Stimulated activated CD4-positive, alpha-beta T cell treated with anti-CD3 and anti-CD28 coated beads, Interleukin-4, amount 100 ng/mL, for 1 hour (primary cell): ENCODE measurements at places on chromosomes 3 and 15.

DNA sequence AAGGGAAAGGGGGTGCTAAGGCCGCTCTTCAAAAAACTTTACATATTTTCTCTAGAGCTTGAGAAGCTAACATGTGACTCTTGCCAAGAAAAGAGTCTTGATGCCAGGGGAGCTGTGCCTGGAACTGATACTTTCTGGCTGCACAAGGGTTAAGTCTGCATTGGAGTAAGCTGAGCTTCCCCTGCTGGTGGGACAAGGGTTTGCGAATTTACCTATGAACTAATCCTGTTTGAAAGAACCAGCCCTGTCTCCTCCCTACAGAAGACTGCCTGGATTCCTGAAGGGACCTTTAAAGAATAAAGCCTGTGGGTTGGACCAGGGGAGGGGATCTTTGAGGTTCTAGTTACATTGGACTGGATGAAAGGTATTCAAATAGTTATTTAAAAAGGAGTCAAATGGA lies 58.3 kb upstream of the EPHA3 start:
- no peak for DNase-seq

DNA sequence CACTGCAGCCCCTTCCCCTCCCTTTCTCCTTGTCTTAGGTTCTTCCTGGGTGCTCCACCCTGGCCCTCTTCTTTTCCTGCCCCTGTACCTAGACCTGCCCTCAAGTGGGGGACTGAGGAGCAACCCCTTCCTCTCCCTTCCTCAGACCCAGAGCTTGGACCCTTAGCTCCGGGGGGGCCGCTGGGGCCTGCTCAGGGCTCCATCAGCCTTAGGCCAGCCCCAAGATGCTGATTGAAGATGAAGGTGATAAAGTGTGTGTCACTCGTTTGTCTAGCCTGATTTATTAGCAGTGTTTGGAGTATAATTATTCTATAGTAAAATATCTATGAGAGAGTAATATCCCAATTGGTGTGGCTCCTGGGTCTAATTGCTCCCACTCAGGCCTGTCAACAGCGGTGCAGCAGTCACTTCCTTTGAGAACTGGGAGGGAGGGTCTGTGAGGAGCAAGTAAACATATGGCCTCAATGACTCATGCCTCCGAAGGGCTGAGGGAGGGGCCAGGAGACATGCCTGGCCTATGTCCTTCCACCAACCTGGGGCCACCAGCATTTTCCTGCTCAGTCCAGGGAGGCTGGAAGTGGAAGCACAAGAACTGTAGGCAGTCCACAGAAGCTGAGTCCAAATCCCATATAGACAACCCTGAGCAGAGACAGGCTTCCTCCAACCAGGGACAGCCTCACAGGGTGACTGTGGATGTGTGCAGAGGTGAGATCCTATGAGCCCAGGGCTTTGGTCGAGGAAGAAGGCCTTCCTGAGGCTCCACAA lies 123.2 kb downstream of the DNAJB8 start:
- no peak for DNase-seq

DNA sequence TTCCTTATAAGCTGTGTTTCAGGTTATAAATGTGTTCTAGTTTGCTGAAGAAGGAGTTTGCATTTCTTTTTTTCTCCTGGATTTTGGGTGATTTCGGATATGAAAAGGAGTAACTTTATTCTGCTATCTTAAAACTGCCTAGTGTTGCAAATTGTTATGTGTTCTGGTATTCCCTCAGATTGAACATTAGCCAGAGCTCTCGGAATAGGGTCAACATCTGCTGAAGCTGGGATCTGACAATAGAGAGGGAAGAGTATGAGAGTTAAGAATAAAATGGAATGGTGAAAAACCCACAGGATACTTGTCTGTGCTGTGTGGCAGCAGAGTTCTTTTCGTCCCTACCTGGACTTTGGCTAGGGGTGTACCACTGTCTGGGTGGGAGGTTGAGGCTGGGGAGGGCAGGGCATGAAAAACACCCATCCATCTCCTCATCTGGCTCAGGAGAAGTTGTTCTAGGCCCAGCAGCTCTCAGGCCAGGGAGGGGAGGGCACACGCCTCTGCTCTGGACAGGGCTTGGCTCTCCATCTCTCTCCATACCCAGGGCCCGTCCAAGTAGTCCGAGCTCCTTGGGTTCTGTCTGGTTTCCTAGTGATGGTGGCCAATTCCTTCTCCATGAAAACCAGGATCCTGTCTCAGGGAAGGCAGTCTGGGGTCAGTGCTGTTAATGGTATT lies 13.2 kb downstream of the SPSB4 start:
- no peak for DNase-seq

GRCh38 chr3:196207159-196207832 lies 3.9 kb downstream of the ZDHHC19 start:
- peak; percentile 36 for DNase-seq

DNA sequence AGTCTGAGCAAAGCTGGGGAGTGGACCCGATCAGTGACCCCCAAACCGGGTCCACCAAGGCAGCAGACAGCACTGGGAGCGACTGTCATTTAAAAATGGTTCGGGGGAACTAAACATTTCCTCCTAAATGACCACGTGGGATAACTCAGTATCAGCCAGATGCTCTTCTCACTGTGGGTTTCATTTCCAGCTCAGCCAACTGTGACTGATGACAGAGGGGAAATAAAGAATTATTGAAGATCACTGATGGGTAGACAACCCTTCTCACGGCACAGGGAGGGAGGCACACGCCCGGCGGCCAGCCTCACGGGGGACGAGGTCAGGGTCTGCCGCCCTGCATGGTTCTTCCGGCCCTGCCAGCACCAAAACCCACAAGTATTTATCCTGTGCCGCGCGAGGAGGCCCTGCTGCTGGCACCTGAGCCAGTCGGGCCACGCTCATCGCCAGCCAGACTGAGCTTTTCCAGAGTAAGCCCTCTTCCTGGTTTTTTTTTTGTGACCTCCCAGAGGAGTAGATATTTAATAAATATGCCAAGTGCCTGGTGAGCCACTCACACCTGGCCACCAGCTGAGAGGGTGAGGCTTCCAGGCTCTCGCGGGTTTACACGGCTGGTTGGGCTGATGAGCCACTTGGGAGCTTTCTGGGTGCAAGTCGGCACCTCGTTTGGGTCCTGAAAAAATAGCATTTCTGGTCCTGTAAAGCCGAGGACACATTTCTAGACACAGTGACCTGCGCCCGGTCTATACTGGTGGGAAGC lies 6.2 kb downstream of the MELTF start:
- DNase-seq: no peak

GRCh38 chr15:69593981-69594966 lies 141.7 kb downstream of the RPLP1 start:
- DNase-seq: no peak

DNA sequence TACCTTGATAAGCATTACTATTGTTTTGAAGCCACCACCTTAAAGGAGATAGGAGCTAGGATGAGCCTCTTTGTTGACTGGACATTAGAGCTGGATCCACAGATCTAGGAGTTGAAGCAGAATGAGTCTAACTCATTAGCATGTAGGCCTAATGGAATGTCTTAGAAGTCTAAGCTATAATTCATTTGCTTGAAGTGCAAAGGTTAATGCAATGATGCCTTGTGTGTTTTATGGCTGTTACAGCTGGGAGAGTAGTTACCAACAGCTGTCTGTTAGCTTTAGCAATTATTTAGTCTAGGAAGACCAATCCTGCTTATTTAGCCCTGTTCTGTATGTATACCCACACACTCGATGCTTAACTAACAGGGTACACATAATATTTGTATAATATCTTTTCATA lies 419.3 kb downstream of the TUSC7 start:
- no peak for DNase-seq

- no peak for DNase-seq
These were observed 60.1 kb downstream of the DAPK2 start for GRCh38 chr15:63986185-63986680.

DNA sequence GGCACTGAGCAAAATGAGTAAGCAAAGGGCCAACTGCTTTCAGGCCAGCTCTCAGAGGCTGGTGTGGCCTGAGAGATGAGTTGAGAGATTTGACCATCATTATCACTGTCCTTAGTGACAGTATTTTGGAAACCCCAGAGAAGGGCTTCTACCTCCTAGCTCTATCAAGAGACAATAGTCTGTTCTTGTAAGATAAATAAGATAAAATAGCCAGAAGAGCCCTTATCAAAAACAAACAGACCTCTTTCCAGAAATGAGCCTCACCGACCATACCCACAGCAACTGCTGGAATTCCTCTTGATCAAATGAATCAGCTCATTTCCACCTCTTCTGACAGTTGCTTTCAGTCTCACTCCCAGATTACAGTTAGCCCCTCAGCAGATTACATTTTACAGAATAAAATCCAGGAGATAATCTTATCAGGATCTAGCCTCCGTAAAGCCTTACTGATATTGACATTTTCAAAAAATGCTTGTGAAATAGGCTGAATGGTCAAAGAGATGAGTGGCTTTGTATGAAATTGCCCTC lies 4.5 kb downstream of the HDC start:
- no peak for DNase-seq

DNA sequence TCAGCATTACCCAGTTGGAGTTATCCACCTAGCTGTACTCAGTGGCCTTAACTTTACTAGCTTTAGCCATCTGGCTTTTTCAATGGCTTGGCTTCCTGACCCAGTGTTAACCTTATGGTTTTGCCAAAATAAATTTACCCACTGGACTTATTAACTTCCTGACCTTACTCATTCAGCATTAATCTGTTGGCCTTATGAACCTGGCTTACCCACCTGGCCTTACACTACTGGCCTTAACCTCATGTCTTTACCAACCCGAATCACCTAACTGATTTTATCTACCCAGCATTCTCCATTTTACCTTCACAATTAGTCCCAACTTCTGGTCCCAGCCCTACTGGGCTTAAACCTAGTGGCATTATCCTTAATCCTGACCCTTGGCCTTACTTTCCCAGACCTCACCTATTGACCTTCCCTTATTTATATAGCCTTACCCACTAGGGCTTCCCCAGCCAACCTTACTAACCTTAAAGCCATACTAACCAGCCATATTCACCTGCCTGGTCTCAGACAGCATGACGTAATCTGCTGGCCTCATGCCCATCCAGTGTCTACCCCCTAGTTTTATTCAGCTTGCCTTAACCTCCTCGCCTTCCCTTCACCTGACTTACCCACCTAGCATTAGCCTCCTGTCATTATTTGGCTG lies 100.0 kb downstream of the IL12A start:
- no peak for DNase-seq

DNA sequence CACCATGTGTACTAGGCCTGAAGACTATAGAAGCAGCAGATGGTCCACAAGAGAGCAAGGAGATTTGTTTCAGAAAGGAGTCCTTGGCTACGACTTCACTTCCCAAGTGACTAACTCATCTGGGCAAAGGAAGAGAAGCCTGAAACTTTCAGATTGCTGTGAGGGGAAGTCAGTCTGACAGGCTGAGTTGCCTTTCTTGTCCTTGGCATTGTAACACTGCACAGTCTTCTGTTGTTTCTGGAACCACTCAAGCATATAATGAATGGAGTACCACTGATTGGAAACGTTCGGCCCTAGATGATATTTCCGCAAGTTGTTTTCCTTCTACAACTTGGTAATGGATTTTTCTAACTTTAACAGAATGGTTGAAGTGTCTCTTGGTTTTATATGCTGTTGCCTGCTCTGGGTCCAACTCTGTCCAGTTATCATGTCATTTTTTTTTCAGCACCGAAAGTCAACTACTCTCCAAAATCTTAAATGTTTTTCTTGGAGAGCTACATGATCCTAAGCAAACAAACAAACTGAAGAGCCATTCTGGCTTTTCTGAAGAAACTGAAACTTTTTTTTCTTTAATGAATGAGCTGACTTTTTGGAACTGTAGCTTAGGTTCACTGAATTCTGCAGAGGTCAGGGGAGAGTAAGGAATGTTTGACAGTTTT lies 685.7 kb downstream of the MECOM start:
- DNase-seq: no peak

- DNase-seq: no peak
These were observed 271.8 kb upstream of the TPM1 start for GRCh38 chr15:62770752-62771151.

GRCh38 chr3:172446198-172446597 lies 2.1 kb downstream of the GHSR start:
- DNase-seq: no peak

GRCh38 chr3:99648516-99648915 lies 10.1 kb downstream of the COL8A1 start:
- DNase-seq: no peak

DNA sequence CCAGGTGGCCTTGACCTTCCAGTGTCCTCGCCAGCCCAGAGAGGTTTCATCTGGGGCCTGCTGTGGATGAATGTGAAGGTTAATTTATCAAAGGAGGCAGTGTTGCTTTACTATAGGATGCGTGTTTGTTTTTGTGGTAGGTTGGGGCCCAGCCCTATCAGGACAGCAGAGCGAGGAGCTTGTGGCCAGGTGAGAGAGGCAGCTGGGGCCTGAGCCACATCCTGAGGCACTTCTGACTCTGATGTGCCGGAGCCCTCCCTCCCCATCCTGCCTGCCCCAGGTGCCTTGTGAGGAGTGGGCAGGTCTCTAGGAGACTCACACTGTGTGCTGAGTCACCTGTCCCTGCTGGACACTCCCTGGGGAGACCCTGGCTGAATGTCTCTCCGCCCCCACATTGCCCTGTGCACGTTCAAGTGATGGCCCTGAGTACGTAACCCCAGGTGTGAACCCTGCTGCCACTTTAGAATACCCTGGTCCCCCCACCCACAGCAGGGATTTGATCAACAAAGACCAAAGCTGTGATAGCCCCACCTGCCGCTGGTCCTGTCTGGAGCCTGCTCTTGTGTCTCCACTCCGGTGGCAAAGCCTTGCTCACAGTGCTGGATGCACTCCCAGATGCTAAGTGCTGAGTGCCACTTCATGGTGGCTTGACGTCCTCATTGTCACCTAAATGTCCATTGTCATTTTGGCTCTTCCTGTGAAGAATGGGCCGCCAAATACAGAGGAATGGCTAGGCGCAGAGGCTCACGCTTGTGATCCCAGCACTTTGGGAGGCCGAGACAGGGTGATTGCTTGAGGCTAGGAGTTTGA lies 16.0 kb downstream of the FBLN2 start:
- no peak for DNase-seq

GRCh38 chr3:46690798-46691197 lies 2.7 kb downstream of the ALS2CL start:
- no peak for DNase-seq

DNA sequence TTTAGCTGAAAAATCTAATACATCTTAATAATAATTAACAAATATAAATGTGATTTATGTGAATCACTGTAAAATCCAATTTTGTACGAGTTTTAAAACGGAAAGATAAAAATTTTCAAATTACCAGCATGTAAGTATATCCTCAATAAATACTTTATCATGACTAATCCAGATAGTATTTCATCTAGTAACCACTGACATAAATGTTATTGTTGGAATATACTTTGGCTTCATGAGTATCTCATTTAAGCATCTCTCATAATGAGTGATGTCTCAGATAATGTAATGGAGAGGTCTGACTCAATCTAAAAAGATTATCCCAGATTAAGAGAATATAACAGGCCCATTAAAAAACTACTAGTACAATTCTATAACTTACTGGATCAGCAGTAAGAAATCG lies 216.3 kb downstream of the STAG1 start:
- DNase-seq: no peak

- no peak for DNase-seq
These were observed 215.3 kb downstream of the ROBO2 start for GRCh38 chr3:77254967-77255831.

GRCh38 chr15:98815207-98815606 lies 166.9 kb downstream of the IGF1R start:
- DNase-seq: no peak

GRCh38 chr15:44261007-44261706 lies 27.4 kb upstream of the GOLM2 start:
- no peak for DNase-seq

GRCh38 chr3:10744098-10744465 lies 71.9 kb upstream of the SLC6A11 start:
- no peak for DNase-seq

- no peak for DNase-seq
These were observed 91.3 kb downstream of the AAGAB start for GRCh38 chr15:67163180-67163579.
